HCT116 (cell line): ENCODE measurements at places on chromosomes 5 and 9. TPM values are rescaled to one million over a fixed set of nuclear protein-coding genes. Genes with fewer than 3 reads are reported as not detected.

WDR38 gene
- not detected for total RNA-seq

BNC2 gene
- total RNA-seq, result 0.37 TPM

PCDHGA10 gene
- 3.8 TPM for total RNA-seq

MRPS30 gene
- total RNA-seq, result 101 TPM

ARHGEF37 gene
- 7.0 TPM for total RNA-seq

DNA sequence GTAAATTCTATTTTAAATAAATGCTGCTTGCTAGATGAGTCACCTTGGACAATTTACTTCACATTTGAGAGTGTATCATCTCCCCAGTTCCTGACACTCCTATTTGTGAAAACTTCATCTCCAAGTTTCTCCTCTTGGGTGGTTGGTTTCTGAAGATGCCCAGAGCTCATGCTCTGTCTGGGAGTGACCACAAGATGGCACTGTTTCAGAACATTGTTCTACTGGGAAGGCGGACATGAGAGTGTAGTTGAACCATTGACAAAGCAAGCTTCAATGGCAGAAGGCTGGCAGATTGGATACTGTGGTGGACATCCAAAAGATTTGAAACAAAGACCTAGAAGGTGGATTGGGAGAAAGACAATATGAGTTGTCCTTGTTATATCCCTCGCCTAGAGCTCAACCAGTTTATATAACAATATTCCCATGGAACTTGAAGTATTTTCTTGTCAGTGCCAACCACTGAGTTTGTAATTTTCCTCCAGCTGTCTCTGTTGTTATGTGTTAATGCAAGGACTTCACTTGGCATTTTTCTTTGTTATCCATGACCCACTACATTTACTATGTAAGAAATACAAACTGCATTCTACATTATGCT is 234.3 kb upstream of the ANKH start:
- peak; percentile 22 for DNase-seq

- DNase-seq, result no peak
These were observed 33.5 kb downstream of the GNA14 start for GRCh38 chr9:77614645-77615044.

- peak; percentile 61 for DNase-seq
These were observed 64.5 kb upstream of the ERBIN start for GRCh38 chr5:65861830-65862241.

- no peak for DNase-seq
These were observed 169.0 kb downstream of the CDH6 start for GRCh38 chr5:31362529-31362900.

DNA sequence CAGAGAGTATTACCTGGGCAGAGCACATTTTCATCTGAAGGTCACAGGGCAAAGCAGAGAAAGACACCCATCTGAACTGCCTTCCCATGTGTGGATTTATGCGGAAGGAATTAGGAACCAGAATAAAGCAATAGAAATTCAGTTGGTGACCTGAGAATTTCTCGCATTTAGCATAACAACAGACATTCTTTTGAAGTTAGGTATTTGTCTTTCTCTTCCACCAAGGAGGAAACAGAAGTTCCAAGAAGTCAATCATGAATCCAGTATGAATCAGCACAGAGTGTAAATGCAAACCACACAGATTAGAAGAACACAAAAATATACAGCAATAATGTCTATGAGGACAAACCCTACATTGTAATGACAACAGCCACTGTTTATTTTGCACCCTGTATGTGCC is 515.2 kb upstream of the BRINP1 start:
- DNase-seq, result no peak

- no peak for DNase-seq
These were observed 27.3 kb upstream of the EDIL3 start for GRCh38 chr5:84411832-84412605.

GRCh38 chr5:169801781-169802180 is 164.7 kb downstream of the DOCK2 start:
- DNase-seq, result no peak

- DNase-seq, result no peak
These were observed 40.1 kb downstream of the TRIP13 start for GRCh38 chr5:932628-933250.

- no peak for DNase-seq
These were observed 205.2 kb downstream of the CSNK1G3 start for GRCh38 chr5:123717139-123717538.

DNA sequence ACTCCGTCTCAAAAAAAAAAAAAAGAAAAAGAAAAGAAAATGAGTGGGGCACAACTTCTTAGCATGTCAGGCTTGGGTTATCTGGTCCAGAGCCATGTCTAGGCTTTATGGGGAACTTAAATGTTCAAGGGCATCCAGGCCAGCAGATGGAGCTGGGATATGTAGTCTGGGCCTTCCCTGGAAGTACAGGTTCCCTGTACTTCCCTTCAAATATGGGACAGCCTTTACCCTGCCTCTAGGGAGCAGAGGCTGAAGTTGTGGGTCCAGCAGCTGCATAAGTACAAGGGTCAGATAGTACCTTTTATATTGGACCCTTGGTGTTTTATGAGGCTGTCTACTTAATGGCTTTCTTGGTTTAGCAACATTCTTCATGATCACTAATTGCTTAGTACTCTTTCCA is 42.1 kb downstream of the FAF2 start:
- no peak for DNase-seq

DNA sequence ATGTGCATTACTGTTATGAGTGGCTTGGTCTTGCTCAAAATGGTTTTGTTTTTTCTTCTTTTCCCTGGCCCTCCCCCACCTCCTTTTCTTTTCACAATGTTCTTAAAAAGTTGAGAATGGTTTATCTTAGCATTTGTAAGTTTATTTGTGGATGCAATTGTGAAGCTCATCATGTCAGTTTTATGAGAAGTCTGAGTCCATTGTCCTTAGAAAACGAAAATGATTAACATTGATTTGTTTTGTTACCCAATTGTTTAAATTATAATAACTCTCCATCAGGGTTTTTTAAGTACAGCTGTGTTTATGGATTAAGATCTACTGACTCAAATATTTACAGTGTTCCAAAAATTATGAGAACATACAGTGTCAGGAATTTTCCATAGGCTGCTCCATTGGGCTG is 511.3 kb upstream of the PAPPA start:
- no peak for DNase-seq

- DNase-seq, result no peak
These were observed 232.4 kb downstream of the PCSK1 start for GRCh38 chr5:96200641-96201040.

DNA sequence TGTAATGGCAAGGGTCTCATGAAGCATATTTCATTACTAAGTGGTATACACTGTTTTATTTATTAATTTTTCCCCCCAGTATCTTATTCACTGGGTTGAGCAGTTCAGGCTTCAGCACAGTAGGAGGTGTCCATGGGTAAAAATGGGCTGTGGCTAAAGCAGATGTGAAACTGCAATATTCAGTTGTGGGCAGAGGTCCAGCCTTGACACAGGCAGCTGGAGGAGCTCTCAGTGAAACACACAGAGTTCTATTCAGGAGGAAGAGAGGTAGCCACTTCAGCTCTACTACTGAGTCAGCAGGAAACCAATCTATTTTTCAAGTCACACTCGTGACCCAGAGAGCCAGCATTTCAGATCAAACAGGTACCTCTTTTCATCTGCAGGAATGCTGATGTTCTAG is 418.3 kb downstream of the CDH10 start:
- no peak for DNase-seq

GRCh38 chr5:150402229-150402773 is 10.4 kb downstream of the CD74 start:
- no peak for DNase-seq

GRCh38 chr9:30732060-30732459 is 1652.4 kb upstream of the ACO1 start:
- no peak for DNase-seq

- no peak for DNase-seq
These were observed 200.0 kb upstream of the ANKRD55 start for GRCh38 chr5:56433039-56433617.

- DNase-seq, result no peak
These were observed 47.6 kb upstream of the BARHL1 start for GRCh38 chr9:132534832-132535231.

DNA sequence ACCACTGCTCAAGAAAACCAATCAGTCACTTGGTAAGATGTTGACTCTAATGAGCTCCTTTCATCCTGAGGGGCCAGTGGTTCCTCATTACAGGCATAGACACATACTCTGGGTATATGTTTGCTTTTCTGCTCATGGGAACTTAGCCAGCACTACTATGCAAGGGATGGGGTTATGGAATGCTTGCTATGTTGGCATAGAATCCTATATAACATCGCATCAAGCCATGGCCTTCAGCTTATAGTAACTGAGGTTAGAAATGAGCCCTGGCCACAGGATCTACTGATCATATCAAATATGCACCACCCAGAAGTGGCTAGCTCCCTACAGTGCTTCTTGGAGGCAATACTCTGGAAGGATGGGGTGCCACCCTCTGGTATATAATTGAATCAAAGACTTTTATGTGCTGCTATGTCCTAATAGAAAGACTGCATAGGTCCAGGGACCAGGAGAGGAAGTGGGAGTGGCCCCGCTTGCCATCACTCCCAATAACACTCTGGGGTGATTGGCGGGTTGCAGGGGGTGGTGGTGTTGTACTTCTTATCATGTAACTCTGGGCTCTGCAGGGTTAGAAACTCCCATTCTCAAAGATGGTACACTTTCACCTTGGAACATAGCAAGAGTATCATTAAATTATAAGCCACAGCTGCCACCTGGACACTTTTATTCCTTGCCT is 70.3 kb downstream of the ZNF366 start:
- DNase-seq, result no peak

- DNase-seq, result no peak
These were observed 159.8 kb downstream of the TMC1 start for GRCh38 chr9:72681283-72681630.

DNA sequence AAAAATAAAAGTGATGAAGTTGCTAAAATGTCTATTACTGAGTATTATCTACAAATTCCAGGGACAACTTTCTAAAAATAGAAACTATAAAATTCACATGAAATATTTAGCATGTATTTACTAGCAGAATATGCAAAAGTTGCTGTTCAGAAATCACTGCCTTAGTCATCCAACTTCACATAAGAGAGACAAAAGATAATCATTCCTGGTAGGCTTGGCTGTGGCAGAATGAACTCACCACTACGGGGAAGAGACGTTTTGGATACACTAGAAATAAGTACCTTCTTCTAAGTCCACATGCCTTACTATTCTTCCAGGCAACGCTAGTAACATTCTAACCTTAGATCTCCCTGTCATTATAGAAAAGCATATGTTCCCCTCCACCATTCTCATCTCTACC is 272.2 kb downstream of the BNC2 start:
- DNase-seq, result no peak
